ENCODE measurements at places on chromosomes 4 and X.

DNA sequence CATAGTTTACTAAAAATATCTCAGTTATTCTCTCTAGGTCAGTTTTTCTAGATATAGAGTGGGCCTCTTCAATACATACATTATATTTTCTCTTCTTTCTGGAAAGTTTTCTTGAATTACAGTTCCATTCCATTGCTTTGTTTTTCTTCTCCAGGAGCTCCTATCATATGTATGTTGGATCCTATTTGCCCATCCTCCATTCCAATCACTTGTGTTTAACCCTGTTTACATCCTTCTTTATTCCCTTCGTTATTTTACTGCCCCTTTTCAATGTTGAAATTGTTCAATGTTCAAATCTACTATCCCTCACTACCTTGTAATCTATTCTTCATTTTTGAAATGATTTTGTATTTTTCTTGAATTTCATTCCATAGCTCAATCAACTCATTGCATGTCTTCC lies 97.4 kb downstream of the IRF2 start:
- no peak for DNase-seq

DNA sequence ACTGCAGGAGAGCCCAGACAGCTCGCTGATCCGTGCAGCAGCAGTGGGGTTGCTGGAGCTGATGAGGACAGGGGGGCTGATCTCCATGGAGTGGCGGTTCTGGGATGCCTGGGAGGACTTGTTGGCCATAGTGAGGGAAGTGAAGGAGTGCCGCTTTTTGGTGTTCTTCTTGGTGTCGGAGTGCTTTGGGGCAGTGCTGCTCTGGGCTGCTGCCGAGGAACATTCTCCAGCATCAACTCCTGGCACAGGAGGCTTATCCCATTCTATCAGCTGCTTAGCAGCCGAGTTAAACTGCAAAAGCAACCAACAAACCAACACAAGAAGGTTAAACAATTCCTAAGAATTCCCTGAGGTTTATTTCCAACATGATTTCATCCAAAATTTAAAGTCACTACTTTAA lies 126.3 kb upstream of the CBR4 start:
- no peak for DNase-seq

DNA sequence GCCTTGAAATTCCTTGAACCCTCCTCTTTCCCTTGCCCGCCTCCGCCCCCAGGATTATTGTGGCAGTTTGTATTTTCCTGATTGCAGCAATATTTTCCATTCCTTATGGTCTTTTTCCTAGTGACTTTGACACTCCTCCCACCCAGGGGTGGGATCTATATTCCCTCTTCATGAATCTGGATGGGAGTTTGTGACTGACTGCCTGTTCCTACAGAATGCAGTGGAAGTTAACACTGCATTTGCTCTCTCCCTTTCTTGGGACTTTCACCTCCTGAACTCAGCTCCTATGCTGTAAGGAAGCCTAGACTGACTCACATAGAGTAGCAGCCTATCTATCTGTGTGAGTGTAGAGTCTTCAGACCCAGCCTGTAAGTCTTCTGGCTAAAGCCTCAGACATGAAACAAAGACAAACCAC lies 2.2 kb downstream of the FUNDC2 start:
- DNase-seq: no peak

DNA sequence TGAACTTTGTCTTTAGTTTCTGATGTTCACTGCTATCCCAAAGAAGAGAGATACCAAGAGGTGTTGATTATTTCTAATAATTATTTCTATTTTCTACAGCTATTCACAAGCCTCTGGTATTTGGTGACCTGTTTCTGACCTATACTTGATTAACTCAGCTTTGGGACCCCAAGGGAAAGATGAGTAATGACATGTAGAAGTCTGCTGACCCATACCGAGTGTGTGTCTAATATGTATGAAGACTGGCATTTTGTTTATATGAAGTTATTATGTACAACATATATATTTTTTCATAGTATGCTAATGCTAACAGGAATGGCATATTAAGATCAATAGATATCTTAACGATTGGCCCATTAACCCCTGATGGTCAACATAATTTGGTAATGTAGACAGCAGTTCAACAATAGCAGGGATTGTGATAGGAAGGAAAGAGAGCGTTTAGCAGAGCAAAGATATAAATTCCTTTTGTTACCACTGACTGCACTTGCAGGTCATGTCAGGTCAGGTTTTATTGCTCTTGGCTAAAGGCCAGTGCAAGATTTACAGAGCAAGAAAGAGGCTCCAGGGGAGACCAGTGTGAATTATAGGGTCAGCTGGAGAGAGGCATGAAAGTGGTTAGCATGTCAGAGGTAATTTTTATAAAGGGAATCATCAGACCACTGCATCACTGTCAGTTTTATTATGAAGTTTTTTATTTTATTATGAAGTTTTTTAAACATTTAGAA lies 94.7 kb upstream of the DIPK2B start:
- no peak for DNase-seq

GRCh38 chr4:153651116-153651515 lies 33.0 kb upstream of the TLR2 start:
- DNase-seq: peak; percentile 17

DNA sequence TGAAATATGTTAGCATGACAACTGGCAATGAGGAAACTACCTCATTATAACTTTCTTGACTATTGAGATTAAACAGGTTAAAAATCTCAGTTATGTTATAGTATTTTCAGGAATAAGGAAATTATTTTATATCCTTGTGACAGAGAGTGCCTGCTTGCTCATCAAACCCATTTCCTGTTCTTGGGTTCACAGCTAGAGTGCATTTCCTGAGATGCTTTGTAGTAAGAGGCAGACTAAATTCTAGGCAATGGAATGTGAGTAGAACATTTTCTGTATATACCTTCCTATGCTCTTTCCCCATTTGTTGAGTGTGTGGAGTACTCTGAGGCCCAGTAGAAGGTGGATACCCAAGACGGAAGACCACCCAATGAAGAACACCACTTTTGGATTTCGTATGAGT lies 96.9 kb upstream of the CASK start:
- DNase-seq: no peak

DNA sequence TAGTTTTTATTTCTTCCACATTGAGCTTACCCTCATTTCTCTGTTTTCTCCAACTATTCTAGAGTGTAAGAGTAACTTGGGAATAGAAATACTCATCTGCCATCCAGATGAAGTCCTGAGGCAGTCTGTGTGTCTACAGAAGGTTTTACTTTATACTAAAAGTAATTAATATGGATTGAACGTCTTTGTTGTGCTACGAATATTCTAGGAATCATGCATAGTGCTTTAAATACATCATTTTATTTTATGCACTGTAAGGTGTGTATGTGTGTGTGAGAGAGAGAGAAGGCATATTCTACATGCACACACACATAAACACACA lies 305.7 kb downstream of the INPP4B start:
- DNase-seq: no peak

GRCh38 chrX:124260845-124261244 lies 71.6 kb upstream of the TEX13D start:
- no peak for DNase-seq

- no peak for DNase-seq
Observed at GRCh38 chr4:150001815-150002214, 76.4 kb upstream of the DCLK2 start.

DNA sequence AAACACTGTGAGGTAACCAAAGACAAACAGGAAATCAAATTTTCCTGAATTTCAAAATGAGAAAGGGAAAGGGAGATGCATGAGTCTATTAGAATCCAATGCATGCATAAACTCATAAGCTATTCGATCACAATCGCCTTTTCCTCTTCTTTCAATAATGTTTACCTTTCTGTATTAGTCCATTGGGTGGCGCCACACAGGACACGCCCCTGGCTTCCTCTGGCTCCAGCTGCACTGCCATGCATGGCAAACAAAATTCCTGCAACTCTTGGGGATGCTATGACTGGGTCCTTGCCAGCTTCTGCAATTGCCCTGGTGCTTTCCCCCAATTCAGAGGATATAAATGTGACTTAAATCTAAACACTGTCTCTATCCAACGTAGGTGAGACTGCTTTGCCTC lies 424.5 kb upstream of the PCDH7 start:
- DNase-seq: no peak

DNA sequence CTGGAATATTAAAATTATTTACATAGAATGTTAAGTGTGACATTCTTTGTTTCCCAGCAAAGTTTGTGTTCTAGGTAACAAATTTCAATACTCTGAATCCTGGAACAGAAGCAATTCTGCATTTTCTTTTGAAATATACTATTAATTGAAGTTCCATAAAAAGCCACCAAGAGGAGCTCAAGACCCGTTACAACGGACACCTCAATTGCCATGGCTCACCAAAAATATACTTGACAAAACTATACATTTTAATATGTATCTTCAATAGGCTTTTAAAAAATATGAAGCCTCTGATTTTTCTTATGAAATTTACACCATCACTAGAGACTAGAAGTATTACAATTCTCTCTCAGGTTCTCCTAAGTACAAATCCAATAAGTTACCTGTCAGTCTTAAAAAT lies 111.4 kb downstream of the NYX start:
- no peak for DNase-seq

DNA sequence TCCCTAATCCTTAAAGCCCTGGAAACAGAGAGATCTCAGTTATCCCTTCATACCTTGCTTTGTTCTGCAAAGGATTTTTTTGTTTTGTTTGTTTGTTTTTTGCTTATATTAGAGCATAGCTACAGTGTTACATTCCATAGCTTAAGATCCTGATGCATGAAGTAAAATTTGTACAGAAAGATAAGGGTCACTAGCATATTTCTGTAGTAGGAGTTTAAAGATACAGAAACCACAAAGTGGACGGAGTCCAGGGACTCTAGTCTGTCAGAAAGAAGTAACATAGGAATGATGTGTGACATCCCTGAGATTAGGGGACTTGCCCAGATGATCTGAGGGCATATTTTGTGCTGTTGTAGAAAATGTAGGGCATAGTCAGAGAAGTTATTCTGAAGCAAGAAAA lies 151.9 kb upstream of the PLAC1 start:
- DNase-seq: no peak

GRCh38 chr4:156764145-156764544 lies 207.5 kb downstream of the PDGFC start:
- no peak for DNase-seq

DNA sequence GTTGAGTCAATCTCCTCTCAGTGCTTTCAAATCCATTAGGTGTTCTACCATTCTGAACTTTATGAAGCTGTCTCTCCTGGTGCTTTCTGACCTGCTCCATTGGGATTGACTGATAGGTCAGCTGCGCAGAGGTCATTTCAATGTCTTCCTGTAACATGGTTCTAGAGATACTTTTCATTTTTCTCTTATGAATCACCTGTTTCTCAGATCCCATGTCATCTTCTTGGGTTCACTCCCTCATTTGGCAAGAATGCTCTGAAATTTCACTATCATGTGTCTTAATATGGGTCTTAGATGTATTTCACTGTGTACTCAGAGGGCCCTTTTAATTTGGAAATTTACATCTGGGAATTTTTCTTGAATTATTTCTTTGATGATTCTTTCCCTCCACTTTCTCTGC lies 13.8 kb upstream of the PGM2 start:
- no peak for DNase-seq

DNA sequence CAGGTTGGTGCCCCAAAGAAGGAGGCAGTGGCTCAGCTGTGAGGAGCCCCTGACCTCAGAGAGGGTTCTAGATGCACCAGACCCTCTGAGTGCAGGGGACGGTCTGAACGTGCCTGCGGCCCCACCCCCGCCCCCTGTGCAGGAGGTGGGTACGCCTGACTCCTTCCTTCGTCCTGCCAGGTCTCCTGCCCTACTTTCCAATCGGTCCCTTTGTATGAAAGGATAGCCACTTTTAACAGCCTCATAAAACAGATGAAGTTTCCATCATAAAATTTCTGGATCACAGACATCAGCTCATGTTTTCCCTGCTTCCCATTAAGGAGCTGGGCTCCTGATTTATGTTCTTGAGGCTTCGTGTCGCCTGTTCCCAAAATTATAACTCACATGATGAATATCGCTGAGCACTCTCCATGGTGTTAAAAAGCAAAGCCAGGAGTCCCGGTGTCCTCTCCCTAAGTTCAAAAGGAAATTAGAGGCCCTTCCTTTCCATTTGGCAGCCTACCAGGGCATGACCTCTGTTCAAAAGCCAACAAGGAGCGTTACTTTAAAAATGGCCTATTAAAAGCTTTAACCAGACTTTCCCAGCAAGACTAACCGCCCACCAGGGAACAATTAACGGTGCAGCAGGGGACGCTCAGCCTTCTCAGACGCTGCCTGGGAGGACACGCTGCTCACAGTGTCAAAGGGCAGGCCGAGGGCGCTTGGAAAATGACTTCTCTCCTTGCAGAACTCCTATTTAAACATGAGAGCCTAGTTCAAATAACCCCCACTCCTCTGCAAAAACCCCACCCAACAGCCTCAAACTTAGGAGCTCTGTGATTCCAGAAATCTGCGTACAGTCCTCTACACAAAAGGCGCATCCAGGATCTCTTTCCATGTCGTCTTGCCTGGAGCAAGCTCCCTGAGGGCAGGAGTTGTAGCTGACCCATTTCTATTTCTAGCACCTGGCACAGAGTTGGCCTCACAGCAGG lies 181.9 kb downstream of the AFAP1 start:
- no peak for DNase-seq

- no peak for DNase-seq
Observed at GRCh38 chr4:26028793-26029567, 115.0 kb downstream of the SMIM20 start.
